GM04504 (cell line): ENCODE measurements at places on chromosomes 3 and 15.

DNA sequence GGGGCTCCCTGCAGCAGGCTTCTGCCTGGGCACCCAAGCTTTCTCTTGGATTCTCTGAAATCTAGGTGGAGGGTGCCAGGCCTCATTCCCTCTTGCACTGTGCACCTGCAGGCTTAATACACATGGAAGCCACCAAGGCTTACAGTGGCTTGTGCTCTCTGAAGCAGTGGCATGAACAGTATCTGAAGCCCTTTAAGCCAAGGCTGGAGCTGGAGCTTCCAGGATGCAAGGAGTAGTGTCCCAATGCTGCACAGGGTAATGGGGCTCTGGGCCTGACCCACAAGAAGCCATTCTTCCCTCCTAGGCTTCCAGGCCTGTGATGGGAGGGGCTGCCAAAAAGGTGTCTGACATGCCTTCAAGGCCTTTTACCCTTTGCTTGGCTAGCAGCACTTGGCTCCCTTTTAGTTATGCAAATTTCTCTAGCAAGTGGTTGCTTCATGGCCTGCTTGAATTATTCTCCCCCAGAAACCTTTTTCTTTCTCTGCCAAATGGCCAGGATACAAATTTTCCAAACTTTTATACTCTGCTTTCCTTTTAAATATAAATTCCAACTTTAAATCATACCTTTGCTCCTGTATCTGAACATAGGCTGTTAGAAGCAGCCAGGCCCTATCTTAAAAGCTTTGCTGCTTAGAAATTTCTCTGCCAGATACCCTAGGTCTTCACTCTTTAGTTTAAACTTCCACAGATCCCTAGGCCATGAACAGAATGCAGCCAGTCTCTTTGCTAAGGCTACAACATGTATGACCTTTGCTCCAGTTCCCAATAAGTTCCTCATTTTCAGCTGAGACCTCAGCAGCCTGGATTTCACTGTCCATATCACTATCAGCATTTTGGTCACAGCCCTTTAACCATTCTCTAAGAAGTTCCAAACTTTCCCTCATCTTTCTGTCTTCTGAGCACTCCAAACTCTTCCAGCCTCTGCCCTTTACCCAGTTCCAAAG lies 201.1 kb upstream of the LRRFIP2 start:
- no peak for DNase-seq

DNA sequence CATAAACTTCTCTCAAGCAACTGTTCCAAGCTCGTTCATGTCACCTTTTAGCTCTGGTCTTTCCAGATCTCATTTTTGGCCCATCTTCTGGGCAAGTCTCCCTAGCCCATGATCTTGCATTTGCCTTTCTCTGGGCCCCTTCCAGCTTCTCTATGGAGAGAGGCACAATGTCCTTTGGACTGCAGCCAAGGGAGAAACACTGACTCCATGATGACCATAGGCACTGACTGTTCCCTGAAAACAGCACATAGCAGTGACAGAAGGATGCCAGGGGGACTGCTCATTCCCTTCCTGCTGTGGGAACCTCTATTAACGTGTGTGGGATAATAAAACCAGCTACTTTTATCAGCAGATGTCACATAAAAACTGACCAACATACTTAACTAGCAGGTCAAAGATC lies 60.3 kb downstream of the STRIT1 start:
- peak; percentile 90 for DNase-seq

GRCh38 chr15:70328679-70329115 lies 231.0 kb upstream of the TLE3 start:
- DNase-seq: no peak

DNA sequence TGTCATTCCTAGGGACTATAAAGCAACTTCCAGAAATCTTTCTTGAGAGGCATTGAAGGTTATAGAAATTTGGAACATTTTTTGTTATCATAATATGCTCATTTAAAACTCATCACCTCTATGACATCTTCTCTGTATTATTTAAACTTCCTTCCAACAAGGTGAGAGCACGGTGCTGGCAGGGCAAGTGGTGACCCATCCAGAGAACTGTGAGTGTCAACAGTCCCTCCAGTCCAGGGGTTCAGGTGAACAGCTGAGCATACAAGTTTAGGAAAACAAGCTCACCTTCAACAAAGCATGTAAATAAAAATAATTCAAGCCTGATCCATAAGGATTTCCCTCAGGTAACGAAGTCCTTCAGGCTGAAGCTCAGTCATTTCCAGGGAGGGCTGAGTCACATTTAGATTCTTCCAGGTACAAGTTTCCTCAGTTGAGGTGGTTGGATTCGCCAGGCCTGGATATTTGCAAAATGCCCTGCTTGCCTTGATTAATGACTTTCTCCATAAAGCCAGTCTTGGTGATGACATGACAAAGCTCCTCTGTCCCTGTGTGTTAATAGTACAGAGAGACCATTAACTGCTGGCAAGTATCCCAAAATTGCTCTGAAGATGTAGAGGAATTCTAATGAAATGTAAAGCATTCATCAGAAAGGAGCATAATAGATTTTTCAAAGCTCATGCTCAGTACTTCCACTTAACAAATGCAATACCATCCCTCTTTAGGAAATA lies 263.6 kb upstream of the GADL1 start:
- no peak for DNase-seq

DNA sequence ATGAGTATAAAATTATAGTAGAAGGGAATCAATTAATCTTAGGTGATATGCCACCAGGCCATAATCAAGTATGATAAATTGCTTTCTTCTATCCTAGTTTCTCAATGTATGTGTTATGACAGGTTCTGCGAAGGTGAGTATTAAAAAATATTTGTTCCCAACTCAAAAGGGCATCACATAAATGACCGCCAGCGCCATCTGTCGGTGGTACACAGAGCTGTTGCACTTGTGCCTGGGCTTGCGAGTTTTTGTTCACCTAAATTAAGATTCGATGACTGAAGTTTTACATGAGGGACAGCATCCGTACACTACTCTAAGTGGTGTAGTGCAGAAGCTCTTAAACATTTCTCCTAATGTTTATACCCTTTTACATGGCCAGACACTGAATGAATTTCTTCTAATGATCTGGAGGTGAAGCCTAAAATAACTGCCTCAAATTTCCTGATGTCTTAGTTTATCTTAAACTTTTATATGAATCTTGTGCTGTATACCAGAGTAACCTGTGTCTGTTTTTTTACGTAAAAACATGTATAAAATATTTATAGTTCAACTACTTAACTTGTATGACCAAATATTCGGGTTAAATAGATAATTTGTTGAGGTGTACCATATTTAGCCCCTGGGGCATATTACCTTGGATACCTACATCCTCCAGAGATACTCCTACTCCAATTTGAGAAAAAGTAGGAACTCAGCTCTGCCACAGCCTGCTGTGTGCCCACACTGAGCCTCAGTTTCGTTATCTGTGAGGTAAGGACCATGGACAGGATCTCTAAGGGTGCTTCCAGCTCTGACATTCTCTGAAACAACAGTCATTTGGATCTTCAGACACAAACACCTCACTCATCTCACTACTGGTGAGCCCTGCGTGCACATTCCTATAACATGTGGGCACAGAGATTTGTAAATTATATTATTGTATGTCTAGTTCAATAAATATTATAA lies 365.6 kb downstream of the MAGI1 start:
- no peak for DNase-seq

- DNase-seq: no peak
These were observed 185.2 kb upstream of the RGMA start for GRCh38 chr15:93274257-93274656.

DNA sequence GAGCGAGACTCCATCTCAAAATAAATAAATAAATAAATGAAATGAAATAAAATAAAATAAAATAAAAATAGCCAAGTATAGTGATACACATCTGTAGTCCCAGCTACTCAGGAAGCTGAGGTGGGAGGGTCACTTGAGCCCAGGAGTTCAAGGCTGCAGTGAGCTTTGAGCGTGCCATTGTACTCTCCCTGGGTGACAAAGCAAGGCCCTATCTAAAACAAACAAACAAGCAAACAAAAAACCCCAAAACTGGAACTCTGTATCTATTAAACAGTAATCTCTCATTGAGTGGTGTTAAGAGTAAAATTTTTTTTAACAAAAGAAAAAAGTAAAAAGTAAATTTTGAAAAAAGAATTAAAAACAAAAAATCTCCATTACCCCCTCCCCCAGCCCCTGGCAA lies 20.8 kb downstream of the EPM2AIP1 start:
- no peak for DNase-seq

GRCh38 chr3:3665546-3665945 lies 133.7 kb upstream of the LRRN1 start:
- no peak for DNase-seq

GRCh38 chr3:194879991-194880939 lies 194.6 kb downstream of the FAM43A start:
- DNase-seq: no peak

GRCh38 chr3:29601861-29602585 lies 321.2 kb downstream of the RBMS3 start:
- DNase-seq: no peak

GRCh38 chr3:53694046-53694445 lies 152.2 kb downstream of the CHDH start:
- DNase-seq: no peak

DNA sequence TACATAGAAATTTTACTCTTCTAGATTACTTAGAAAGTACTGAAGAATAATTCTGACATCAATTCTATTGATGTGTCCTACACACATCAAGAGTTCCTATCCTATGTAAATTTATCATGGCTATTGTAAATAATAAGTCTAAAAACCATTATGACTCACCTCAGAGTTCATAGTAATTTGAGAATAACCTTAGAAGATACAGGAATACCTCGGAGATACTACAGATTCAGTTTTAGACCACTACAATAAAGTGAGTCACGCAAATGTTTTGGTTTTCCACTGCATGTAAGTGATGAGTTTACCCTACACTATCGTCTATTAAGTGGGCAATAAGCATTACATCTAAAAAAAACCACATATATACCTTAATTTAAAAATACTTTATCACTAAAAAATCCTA lies 74.8 kb downstream of the NR1I2 start:
- DNase-seq: no peak

DNA sequence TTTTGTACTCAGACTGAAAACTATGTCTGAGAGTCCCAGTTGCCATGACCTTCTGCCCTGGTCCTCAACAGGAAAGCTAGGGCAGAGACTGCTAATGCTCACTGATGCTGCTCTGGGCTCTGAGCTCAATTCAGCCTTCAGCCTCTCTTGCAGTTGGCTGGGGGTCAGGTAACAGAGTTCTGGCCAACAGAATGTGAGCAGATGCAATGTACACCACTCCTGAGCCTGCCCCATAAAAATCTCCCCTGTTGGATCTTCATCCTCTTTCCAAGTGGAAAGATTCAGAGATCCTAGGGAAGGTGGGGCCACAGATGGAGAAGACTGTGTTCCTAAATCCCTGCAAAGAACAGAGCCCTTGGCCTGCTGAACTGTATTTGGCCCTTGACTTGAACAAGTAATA lies 87.8 kb downstream of the PDZRN3 start:
- DNase-seq: no peak

DNA sequence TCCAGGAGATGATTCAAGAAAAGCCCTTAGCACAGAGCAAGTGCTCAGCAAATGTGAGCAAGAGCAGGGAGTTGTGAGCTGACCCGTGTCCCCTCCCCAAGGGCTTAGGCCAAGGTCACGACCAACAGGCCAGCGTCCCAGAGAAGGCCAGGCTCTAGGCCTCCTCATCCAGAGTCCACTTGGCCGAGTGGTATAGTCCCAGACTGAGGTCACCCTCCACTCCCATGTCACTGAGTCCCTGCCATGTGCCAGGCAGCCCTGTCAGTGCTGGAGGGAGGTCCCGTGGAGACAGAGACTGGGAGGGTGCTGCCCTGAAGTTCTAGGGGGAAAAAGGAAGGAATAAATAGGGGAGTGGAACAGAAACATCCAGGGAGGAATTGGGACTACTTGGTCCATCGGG lies 44.0 kb downstream of the TPRA1 start:
- no peak for DNase-seq

DNA sequence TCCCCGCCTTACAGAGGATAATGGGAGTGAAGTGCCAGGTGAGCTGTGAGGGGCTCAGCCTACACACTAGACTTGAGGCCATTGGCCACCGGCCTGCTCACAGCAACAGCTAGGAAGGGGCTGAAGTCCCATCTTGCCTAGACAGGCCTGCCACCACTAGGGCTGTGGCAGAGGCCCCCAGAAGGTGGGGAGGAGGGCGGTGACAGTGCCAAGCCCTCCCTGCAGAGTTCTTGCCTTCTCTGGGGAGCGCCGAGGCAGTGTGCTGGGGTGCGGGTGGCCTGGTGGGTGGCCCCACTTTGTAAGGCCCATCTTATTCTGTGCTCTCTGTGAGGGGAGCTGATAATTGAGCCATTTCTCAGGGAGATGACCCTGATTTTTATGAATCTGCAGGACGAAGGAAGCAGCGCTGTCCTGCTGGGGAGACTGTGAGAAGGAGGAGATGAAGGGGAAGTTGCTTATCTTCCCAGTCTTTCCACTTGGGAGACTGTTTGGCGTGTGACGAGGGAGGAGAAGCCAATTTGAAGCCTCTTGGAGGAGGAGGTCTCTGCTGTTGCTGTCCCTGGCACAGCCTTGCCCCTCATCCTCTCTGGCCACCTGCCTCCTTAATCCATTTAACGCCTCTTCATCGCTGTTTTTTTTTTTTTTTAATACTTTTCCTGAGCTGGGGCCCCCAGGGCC lies 104.3 kb downstream of the LINGO1 start:
- no peak for DNase-seq

DNA sequence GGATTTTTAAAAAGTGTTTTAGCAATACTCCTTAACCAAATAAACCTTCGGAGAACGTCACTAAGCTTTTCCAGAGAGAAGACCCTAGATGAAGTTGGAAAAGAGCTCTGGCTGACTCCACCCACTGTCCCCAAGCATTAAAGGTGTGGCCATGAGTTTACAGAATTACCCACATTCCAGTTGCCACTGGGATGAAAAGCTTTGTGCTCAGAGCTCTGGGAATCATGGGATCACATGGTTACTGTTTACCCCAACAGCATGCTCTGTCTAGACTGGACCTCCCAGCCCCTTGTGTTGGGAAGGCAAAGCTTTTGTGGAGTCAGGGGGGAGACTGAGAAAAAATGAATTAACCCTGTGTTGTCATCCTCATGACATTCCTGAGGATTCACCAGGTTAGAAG lies 55.3 kb downstream of the CCK start:
- no peak for DNase-seq

- DNase-seq: no peak
These were observed 63.1 kb downstream of the SERP1 start for GRCh38 chr3:150483226-150483625.

- DNase-seq: no peak
These were observed 201.8 kb downstream of the ABHD5 start for GRCh38 chr3:43892526-43892925.

GRCh38 chr3:23806534-23807423 lies 1.0 kb downstream of the UBE2E1 start:
- no peak for DNase-seq

- DNase-seq: no peak
These were observed 38.0 kb downstream of the APBA2 start for GRCh38 chr15:28923726-28924280.
